ENCODE measurements at places on chromosomes 4 and X.
A peak's percentile ranks its signal among the peaks of the same experiment; 100 is the strongest.

DNA sequence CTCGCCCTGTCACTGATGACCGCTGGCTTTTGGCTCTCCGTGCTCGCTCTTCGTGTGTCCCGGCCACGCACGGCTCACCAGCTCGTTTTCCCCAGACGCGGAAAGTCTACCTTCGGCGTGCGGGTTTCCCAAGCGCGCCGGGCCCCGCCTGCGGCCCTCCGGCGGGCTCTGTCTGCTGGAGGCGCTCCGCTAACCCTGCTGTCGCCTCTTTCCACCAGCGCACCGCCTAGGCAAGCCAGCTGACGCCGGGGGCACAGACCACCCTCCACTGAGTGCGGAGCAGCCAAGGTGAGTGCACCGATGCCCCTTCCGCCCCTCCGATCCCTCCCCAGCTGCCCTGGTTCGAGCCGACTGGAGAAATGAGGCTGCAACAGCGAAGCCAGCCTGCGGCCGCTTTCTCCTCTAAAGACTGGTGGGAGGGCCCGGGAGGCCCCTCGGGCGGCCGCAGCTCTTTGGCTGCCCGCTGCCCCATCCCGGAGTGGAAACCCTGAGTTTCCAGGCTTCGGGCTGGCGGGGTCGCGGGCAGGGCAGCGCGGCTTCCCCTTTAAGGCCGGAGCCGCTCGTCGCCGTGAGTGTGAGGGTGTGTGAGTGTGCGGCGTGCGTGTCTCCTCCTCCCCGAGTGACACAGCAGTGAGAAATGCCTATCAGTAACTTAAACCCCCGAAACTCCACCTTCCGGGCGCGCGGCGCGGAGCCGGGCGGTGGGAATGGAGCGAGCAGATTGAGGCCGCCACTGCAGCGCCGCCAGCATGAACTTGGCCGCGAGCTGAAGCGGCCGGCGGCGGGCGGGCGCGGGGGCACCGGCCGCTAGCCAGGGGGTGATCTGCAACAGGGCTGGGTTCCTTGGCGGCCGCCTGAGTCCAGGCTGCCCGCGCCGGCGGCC lies at the start of gene MAMLD1:
TSS of gene MAMLD1 (plus strand) at position 719 of the 883 bp plus-strand sequence. CDS start 82,200 bp downstream, outside the sequence.
- no peaks in the 10 kb centered on the region for H3K36me3 ChIP-seq
- no peak within 1 kb of the TSS for H3K27ac ChIP-seq
- H3K27me3 ChIP-seq: peaks cover 6% of the 10 kb centered on the region
- DNase-seq: peak; percentile 49
- no peaks in the 10 kb centered on the region for H3K4me1 ChIP-seq
- H3K4me3 ChIP-seq: peak within 1 kb of the TSS; percentile 53

DNA sequence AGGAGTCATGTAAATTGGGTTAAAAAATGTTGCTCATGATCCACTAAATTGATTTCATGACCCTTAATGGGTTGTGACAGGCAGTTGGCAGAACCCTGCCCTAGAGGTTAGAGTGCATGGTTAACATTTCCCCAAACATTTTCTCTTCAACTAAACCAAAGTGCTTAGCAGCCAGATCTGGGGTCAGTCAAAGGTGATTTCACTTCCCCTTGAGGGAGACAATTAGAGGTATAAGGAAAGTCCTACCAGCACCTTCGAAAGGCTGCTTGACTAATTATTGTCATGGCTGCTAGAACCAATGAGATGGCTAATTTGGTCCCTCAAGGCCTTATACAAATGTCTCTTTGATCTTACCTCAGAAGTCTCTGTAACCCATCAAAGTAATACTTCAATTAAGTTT lies 30.9 kb upstream of the INTS6L start:
- H3K36me3 ChIP-seq: no peaks in the 10 kb centered on the region
- no peaks in the 10 kb centered on the region for H3K4me1 ChIP-seq
- H3K27me3 ChIP-seq: no peaks in the 10 kb centered on the region
- H3K4me3 ChIP-seq: no peak overlapping the region
- no peak for DNase-seq
- no peak overlapping the region for H3K27ac ChIP-seq

DNA sequence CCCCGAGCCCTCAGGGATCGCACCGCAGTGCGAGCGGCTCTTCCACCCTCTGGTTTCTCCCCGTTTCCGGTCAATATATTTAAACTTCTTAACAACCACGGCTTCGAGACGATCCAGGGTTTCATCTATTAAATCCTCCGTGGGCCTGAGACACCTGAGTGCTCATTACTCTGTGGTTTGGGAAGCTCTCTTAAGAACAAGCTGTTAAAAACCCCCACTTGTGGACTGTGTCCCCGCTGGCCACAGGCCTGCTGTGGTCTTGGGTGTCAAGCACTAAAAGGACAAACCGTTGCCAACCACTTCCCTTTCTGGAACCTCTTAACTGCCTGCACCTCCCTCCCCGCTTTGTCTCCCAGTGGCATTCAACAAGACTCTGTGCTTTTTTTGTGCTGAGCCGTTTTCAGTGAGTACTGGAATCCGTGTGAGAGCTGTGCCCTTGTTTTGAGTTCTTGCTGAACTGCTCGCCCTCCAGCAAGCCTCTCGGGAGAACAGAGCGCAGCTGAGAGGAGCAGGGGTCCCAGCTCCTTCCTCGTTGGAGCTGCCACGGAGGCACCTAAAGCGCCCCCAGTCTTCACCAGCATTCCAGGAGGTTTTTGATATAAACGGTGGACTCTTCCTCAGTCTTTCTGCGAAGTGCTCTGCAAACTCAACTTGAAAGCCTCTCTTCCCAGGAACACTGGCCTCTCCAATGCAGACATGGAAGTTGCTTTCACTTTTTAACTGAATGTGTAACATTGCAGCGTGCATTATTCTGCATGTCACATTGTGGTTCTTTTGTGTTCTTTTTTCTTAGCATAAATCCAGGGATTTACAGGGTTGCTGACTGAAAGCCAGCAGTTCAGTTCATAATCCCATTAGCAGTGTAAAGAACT lies 691 bp upstream of the IGFBP7 start:
- peak overlapping the region; percentile 25 for H3K4me3 ChIP-seq
- H3K36me3 ChIP-seq: no peaks in the 10 kb centered on the region
- DNase-seq: peak; percentile 76

DNA sequence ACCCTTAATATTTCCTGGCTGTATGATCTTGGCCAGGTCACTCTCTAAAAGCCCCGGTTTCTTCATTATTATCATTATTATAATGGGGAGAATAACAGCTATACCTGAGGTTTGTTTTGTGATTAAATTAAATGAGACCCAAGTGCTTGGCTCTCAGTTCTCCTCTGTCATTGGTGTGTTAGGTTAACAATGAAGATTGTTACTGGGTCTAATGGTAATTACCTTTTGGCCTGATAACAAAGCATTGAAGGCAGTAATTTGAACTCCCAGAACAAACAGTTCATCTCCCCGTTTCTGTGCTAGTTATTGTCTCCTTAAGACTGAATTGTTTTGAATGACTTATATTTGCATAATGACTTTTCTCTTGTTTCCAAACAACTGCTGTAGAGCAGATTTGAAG lies 6.8 kb upstream of the ANAPC4 start:
- H3K36me3 ChIP-seq: no peaks in the 10 kb centered on the region
- no peak overlapping the region for H3K27ac ChIP-seq
- H3K4me1 ChIP-seq: no peaks in the 10 kb centered on the region
- no peak overlapping the region for H3K4me3 ChIP-seq
- no peaks in the 10 kb centered on the region for H3K27me3 ChIP-seq
- DNase-seq: peak; percentile 35

GRCh38 chrX:148871422-148872160 lies 371.2 kb downstream of the AFF2 start:
- H3K4me1 ChIP-seq: no peaks in the 10 kb centered on the region
- DNase-seq: no peak
- no peak overlapping the region for H3K4me3 ChIP-seq

DNA sequence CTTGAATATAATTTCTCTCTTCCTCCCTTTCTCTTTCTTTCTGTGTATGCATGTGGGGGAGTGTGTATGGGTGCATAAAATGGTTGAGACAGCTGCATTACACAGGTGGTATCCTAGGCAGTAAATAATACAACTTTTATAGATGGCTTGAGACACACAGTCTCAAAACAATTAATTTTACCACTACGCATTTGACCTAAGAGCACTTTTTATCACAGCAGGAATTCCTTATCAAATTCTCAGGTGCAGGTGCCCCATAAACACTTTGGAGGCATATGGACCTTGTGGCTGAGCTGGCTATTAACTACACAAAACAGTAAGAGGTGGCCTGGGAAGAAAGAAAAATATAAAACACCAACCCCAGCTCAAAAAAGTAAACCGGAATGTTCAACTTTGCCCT lies 91.3 kb downstream of the RASGEF1B start:
- no peaks in the 10 kb centered on the region for H3K27me3 ChIP-seq
- no peak overlapping the region for H3K4me3 ChIP-seq
- no peak for DNase-seq
- no peaks in the 10 kb centered on the region for H3K36me3 ChIP-seq
- no peak overlapping the region for H3K27ac ChIP-seq
- H3K4me1 ChIP-seq: no peaks in the 10 kb centered on the region
